EL (cell line): ENCODE measurements at places on chromosomes 7 and 10.

DNA sequence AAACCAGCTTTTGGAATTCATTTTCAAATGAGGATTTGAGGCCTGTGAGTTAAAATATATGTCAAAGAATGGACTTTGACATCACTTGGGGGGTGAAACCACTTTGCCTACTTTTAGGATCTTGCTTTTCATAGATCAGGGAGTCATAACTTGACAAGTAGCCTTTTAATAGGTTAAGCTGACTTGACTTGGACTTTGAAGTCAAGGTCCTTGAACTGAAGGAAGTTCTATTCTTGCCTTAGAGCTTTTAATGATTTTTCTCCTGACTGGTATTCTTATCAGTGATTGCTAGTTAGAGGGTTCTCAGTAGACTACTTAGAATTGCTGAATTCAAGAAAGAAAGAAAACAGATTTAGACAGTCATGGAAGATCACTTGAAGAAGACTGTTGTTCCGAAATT lies 17.7 kb downstream of the AGR2 start:
- no peak for DNase-seq

- no peak for DNase-seq
These were observed 79.4 kb upstream of the PCGF5 start for GRCh38 chr10:91140995-91141549.

GRCh38 chr7:24920451-24921361 lies 59.3 kb downstream of the OSBPL3 start:
- DNase-seq = no peak

- DNase-seq = no peak
These were observed 25.4 kb upstream of the CNPY1 start for GRCh38 chr7:155571581-155572345.

- DNase-seq = no peak
These were observed 16.3 kb upstream of the STN1 start for GRCh38 chr10:103934308-103934707.

DNA sequence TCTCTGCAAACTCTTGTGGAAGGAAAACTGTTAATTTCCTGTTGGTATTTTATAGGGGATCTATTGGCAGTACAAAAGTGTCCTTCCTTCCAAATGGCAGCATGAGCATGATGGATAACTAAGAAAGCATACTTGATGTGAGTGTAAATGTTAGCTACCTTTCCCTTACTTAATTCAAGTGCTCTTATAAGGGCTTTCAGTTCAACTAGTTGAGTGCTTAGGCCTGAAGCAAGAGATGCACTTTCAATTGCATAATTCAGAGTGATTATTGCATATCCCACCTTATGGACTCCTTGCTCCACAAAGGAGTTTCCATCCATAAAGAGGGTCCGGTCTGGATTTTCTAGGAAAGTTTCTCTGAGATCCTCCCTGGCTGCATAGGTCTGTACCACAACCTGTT lies 56.3 kb upstream of the CYP2C8 start:
- DNase-seq = no peak

GRCh38 chr7:74403521-74404387 lies 50.0 kb upstream of the GTF2IRD1 start:
- no peak for DNase-seq

- no peak for DNase-seq
These were observed 212.3 kb downstream of the FANK1 start for GRCh38 chr10:126108693-126109092.

GRCh38 chr7:121510302-121510701 lies 114.2 kb upstream of the FAM3C start:
- no peak for DNase-seq

DNA sequence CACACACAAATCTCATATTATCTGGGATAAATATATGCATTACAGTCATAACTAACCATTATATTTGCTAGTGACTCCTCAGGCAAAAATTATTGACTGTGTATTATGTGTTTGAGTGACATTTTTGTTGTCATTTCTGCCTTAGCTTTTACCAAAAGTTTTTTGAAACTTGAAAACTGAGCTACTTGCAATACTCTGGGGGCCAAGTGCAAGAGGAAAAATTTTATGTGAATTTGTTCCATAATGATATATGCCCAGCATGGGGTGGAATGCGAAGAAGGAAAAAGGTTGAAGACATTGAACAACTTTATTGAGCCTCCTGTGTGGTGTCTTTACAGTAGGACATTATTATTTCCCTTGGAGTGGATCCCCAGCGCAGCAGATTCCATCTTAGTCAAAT lies 176.8 kb upstream of the FERD3L start:
- DNase-seq = no peak

GRCh38 chr7:8389593-8390261 lies 43.7 kb upstream of the NXPH1 start:
- DNase-seq = peak; percentile 1

DNA sequence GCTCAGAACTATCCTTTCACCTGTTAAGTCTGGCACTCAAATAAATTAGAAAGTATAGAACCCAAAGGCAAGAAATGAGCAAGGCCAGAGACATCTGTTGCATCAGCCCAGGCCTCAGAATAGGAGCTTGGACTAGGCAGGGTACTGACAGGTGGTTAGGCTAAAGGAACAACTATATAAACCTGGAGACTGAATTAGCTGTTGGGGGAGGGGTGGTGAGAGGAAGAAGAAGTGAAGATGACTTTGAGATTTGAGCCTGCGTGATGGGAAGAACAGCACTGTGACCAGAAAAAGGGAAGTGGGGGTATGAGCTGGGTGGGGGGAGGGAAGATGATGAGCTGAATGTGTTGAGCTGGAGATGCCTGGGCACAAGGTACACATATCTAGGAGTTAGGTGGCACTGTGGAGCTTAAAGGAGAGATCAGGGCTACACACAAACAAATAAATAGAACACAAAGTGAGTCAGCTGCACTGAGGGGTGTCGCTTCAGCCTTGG lies 244.7 kb downstream of the PTEN start:
- DNase-seq = no peak

GRCh38 chr10:95880704-95881103 lies 27.1 kb upstream of the CC2D2B start:
- DNase-seq = no peak
